ENCODE measurements at places on chromosomes 2 and 18.

DNA sequence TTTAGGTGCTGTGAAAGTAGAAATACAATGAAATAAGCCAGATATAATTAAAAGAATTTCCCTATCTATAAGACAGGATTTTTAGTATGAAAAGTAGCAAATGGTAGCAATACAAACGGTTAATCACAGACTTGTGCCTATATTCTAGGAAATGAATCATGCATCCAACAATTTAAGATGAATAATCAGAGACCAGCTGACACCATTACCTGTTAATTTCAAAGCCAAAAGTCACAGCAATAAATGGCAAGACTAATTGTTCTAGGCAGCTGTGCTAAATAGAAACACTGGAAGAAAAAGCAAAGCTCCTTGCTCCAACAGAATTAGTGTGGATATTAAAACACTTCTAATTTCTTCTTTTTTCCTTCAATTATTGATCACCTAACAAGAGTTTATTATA is 35.1 kb upstream of the MPP4 start:
- DNase-seq = no peak

GRCh38 chr2:237665713-237666143 is 38.3 kb downstream of the LRRFIP1 start:
- DNase-seq = no peak

GRCh38 chr18:2244641-2245040 is 326.7 kb downstream of the METTL4 start:
- no peak for DNase-seq

DNA sequence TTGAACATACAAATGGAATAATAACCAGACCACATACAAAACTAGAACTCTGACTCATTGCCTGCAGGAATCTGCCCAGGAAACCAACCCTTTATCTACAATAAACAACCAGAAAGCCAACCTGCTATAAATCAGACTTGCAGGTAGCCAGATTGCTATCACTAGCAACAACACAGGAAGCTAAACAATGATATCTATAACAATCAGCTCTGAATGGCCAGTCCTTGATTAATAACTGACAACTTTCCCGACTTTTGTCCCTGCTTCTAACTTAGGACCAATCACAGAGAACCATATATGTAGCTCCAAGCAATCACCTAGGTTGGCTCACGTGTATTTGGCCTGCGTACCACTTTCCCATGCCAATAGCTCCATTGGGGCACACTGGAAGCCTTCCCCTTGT is 470.8 kb downstream of the RIT2 start:
- no peak for DNase-seq

DNA sequence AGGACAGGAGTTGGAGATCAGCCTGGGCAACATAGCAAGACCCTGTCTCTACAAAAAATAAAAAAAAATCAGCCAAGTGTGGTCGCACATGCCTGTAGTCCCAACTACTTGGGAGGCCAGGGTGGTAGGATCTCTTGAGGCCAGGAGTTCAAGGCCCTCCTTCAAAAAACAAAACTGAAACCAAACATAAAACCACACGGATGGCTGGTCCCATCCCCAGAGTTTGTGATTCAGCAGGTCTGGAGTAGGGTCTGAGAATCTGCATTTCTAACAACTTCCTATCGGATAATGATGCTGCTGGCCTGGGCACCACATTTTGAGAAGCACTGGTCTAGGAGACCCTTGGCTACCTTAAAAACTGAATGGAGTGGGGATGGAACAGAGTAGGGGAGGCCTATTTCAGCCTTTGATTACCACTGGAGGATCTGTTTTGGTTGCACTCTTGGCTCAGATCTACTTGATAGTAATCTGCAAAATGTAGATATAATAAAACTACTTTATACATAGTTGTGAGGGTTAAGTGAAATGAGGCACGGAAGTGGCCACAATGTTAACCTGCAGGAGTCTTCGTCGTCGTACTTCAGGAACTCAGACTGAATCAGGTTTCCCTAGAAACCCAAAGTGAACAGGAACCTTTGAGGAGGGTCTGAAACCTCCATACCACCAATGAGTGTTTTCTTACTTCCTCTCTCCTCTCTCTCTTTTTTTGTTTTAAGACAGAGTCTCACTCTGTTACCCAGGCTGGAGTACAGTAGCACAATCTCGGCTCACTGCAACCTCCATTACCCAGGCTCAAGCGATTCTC is 25.5 kb upstream of the NFE2L2 start:
- DNase-seq = no peak

Data from fibroblast of skin of right quadriceps (primary cell).